ENCODE measurements at places on chromosomes 16 and 17.

- peaks cover 26% of the 10 kb centered on the region for H3K4me1 ChIP-seq
- H3K27me3 ChIP-seq, result no peaks in the 10 kb centered on the region
- peak overlapping the region; percentile 37 for H3K27ac ChIP-seq
- no peak for DNase-seq
Observed at GRCh38 chr17:59764292-59764741, 56.9 kb downstream of the VMP1 start.

DNA sequence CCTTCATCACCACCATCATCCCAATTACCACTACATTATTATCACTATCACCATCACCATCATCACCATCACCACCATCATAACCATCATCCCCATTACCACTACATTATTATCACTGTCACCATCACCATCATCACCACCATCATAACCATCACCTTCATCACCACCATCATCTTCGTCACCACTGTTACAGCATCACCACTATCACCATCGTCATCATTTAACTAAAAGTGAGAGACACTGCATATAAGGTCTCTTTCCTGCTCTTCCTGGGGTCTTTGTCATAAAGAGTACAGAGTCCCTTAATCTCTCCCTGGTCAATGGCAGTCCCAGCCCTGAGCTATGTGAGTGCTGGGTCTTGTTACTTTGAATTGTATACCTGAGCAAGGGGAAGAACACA, 133.5 kb downstream of the CMIP start:
- H3K27me3 ChIP-seq, result no peaks in the 10 kb centered on the region
- no peak for DNase-seq
- H3K27ac ChIP-seq, result no peak overlapping the region
- no peak overlapping the region for H3K4me3 ChIP-seq
- no peaks in the 10 kb centered on the region for H3K36me3 ChIP-seq

GRCh38 chr17:55237268-55237667, 27.5 kb upstream of the HLF start:
- no peaks in the 10 kb centered on the region for H3K36me3 ChIP-seq
- H3K27me3 ChIP-seq, result peaks cover 7% of the 10 kb centered on the region
- peak overlapping the region; percentile 63 for H3K4me3 ChIP-seq
- no peak for DNase-seq
- H3K27ac ChIP-seq, result no peak overlapping the region
- peaks cover 6% of the 10 kb centered on the region for H3K4me1 ChIP-seq

DNA sequence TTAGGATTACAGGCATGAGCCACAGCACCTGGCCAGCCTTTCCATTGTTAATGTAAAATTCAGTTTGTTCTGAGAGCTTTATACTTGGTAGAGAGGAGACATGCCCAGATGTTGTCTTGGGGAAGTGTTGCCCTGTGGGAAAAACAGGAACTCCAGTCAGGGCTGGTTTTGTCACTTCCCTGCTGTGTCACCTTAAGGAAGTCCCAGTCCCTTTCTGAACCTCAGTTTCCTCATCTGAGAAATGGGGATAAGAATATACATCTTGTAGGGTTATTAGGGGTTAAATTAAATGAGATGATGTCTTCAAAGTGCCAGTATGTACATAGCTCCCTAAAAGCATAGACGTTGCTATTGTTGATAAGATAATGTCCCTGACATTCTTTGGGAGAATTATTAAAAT, 25.3 kb downstream of the CLEC16A start:
- no peak overlapping the region for H3K4me3 ChIP-seq
- no peaks in the 10 kb centered on the region for H3K27me3 ChIP-seq
- H3K27ac ChIP-seq, result peak overlapping the region; percentile 74
- peaks cover 60% of the 10 kb centered on the region for H3K4me1 ChIP-seq

GRCh38 chr16:73945631-73946030, 351.0 kb upstream of the PSMD7 start:
- no peak overlapping the region for H3K27ac ChIP-seq
- no peak overlapping the region for H3K4me3 ChIP-seq
- no peaks in the 10 kb centered on the region for H3K36me3 ChIP-seq
- no peaks in the 10 kb centered on the region for H3K27me3 ChIP-seq
- no peak for DNase-seq
- H3K4me1 ChIP-seq, result no peaks in the 10 kb centered on the region

- H3K27me3 ChIP-seq, result no peaks in the 10 kb centered on the region
- no peaks in the 10 kb centered on the region for H3K4me1 ChIP-seq
- H3K36me3 ChIP-seq, result no peaks in the 10 kb centered on the region
- H3K27ac ChIP-seq, result no peak overlapping the region
- no peak overlapping the region for H3K4me3 ChIP-seq
Observed at GRCh38 chr17:47119746-47120520, 69.2 kb downstream of the CDC27 start.

- DNase-seq, result no peak
- H3K27ac ChIP-seq, result no peak overlapping the region
- no peaks in the 10 kb centered on the region for H3K27me3 ChIP-seq
- H3K4me1 ChIP-seq, result peaks cover 12% of the 10 kb centered on the region
Observed at GRCh38 chr17:46770818-46771560, 47.5 kb downstream of the WNT3 start.

- H3K27ac ChIP-seq, result no peak overlapping the region
- no peaks in the 10 kb centered on the region for H3K36me3 ChIP-seq
- no peak overlapping the region for H3K4me3 ChIP-seq
- no peaks in the 10 kb centered on the region for H3K27me3 ChIP-seq
- peaks cover 8% of the 10 kb centered on the region for H3K4me1 ChIP-seq
- no peak for DNase-seq
Observed at GRCh38 chr17:29112771-29113295, 67.4 kb downstream of the MYO18A start.

DNA sequence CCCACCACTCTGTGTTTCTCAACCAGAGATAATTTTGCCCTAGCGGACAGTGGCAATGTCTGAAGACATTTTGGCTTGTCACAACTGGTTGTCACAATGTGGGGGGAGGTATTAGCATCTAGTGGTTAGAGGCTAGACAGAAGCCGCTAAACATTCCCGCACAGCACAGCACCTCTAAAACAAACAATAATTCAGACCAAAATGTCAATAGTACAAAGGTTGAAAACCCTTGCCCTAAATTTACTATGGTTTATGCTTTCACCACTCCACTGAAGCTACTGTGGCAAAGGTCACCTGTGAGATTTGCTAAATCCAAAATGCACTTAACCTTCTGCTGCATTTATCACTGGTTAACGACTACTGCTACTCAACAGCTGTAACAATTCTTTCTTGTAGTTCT, 14.1 kb downstream of the NUP88 start:
- DNase-seq, result no peak
- no peaks in the 10 kb centered on the region for H3K27me3 ChIP-seq

DNA sequence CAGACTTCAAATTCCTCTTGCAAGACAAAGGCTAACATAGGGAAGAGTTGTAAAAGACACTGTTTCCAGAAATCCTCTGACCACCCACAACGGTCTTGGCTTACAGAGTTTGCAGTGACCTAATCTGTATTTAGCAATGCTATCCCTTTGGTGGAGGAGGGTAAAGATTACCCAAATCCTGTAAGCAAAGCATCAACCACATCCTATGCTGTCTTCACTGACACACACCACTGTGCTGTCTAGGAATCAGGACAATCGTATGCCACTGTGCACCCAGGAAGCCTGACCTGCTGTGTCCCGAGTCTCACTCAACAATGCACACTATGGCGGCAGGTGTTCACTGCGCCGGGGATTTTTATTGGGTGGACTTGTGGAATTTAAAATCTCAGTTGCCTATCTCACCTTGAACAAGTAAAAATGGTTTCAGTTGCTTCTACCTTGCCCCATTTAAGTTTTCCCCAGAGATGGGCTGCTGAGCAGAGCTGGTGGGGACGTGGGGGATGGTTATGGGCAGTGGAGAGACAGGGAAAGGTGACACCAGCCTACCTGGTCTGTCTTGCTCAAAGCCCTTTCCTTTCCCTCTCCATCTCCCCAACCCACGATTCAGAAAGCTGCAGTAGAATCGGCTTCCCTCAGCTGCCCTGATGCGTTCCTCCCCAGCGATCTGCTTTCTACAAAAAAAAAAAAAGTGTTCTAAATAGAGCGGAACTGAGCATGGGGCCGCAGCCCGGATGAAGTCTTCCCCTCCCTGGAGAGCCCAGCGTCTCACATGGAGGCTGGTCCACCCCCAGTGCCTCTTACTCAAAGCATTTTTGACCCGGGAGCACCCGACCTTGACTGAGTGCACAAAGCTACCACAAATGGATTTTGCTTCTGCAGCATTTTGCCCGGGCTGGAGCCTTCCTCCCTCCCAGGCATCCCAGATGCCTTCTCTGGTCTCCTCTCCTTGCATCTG, 271.5 kb downstream of the SOX9 start:
- H3K27ac ChIP-seq, result no peak overlapping the region
- H3K36me3 ChIP-seq, result no peaks in the 10 kb centered on the region
- DNase-seq, result no peak
- no peaks in the 10 kb centered on the region for H3K27me3 ChIP-seq
- no peak overlapping the region for H3K4me3 ChIP-seq

DNA sequence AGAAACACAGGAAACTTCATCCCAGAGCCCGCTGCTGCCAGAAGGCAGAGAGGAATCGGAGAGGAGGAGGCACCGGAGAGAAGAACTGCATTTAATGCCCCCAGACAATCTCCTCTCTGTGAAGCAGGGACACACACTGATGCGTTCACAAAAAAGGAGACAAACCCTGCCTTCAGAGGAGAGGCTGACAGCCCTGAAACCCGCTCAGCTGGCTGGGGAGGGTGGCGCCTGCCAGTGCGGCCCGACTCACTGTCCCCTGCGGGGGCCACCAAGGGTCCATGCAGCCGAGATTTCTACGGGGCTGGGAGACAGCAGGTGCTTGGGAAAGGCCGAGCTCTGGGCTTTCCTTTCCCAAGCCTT, 21.9 kb upstream of the CACNG1 start:
- no peak overlapping the region for H3K4me3 ChIP-seq
- no peaks in the 10 kb centered on the region for H3K36me3 ChIP-seq
- no peaks in the 10 kb centered on the region for H3K27me3 ChIP-seq
- H3K27ac ChIP-seq, result no peak overlapping the region

DNA sequence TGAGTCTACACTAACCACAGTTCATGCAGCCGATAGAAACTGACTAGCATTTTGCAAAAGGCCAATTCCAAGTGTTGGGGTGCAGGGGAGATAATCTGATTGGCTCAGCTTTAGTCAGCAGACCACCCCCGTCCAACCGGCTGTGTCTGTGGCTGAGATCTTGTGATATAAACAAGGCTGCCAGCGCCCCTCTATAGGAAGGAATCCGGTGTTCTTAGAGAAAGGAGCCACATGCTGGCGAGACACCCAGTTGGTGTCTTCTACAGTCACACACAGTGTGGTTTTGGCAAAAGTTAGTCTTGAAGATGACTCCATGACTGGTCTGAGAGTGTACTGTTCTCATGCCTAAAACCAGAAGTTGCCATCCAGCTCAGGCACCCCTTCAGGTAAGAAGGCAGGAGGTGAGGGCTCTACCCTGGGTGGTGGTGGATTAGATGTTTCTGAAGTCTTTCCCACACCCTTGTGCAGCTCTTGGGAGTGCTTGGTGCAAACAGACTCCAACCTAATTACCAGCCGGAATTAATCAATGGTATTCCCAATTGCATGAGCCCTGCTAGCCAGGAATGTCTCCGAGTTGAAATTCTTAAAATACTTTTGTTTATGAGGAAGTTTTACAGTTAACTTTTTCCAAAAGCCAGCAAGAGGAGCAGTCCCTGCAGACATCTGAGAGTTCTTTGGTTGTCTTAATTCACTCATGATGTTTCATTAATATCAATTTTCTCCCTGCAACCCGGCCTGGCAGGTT, 172.3 kb upstream of the IRX6 start:
- no peaks in the 10 kb centered on the region for H3K4me1 ChIP-seq
- DNase-seq, result no peak
- H3K27me3 ChIP-seq, result peaks cover 9% of the 10 kb centered on the region
- H3K36me3 ChIP-seq, result no peaks in the 10 kb centered on the region

GRCh38 chr16:47617732-47618131, 156.6 kb downstream of the PHKB start:
- no peak overlapping the region for H3K4me3 ChIP-seq
- no peak overlapping the region for H3K27ac ChIP-seq
- no peaks in the 10 kb centered on the region for H3K27me3 ChIP-seq
- peaks cover 3% of the 10 kb centered on the region for H3K4me1 ChIP-seq
- no peaks in the 10 kb centered on the region for H3K36me3 ChIP-seq
- no peak for DNase-seq

DNA sequence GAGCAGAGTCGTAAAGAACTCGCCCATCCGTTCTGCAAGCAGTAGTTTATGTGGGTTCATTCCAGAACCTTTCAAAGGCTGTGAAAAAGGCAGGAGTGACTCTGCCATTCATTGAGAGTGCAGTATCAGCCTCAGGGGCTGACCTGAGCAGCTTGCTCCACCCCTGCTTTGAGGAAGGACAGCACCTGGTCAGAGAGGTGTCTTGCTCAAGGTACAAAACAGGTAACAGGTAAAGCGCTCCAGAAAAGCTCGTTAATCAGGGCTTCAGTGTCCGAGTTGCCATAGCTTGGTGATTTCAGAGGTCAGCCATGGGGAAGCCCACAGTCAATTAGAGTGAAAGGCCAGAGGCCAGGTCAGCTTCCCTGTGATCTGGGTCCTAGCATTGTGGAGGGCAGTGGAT, 251.1 kb downstream of the ABCC12 start:
- H3K27ac ChIP-seq, result no peak overlapping the region
- H3K27me3 ChIP-seq, result no peaks in the 10 kb centered on the region
- H3K36me3 ChIP-seq, result no peaks in the 10 kb centered on the region
- DNase-seq, result no peak
- H3K4me1 ChIP-seq, result no peaks in the 10 kb centered on the region

DNA sequence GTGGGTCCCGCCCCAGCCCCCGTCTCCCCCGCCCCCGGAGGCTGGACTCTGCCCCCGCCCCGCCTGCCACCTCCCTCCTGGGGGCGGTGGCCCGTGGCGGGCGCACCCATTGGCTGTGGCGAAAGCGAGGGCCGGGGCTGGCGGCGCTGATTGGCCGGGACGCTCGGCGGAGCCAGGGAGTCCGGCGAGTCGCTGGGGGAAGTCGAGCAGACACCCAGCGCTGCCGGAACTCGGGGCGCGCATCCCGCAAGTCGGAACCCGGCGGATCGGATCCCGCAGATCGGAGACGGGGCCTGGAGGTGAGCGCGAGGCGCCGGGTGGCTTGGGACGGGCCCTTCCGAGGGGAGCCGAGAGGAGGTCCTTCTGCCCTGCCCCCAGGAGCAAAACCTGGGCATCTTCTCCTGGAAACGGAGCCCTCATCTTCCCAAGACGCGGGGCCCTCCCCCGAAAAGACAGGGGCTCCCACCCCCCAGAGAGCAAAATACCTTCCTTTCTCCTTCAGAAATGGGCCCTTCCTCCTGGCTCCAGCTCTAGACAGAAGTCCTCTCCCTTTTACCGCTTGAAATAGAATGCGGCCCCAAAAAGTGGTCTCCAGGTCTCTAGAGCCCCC, at the start of gene ABAT:
Gene ABAT (plus strand): TSS at position 205 of the 610 bp plus-strand sequence. CDS start 61,123 bp downstream, outside the sequence.
- no peaks in the 10 kb centered on the region for H3K27me3 ChIP-seq
- peak within 1 kb of the TSS; percentile 90 for H3K27ac ChIP-seq
- peak within 1 kb of the TSS; percentile 95 for H3K4me3 ChIP-seq

GRCh38 chr17:63634816-63635215, 12.6 kb downstream of the MAP3K3 start:
- no peak overlapping the region for H3K27ac ChIP-seq
- peaks cover 21% of the 10 kb centered on the region for H3K36me3 ChIP-seq
- H3K4me1 ChIP-seq, result peaks cover 24% of the 10 kb centered on the region
- no peaks in the 10 kb centered on the region for H3K27me3 ChIP-seq
- DNase-seq, result no peak
